ENCODE measurements at places on chromosomes 11 and 22.
A peak's percentile ranks its signal among the peaks of the same experiment; 100 is the strongest.

GRCh38 chr11:78567209-78567608, 7.5 kb downstream of the NARS2 start:
- DNase-seq, result no peak

- peak; percentile 32 for DNase-seq
These were observed 2.1 kb downstream of the LPXN start for GRCh38 chr11:58573451-58574104.

DNA sequence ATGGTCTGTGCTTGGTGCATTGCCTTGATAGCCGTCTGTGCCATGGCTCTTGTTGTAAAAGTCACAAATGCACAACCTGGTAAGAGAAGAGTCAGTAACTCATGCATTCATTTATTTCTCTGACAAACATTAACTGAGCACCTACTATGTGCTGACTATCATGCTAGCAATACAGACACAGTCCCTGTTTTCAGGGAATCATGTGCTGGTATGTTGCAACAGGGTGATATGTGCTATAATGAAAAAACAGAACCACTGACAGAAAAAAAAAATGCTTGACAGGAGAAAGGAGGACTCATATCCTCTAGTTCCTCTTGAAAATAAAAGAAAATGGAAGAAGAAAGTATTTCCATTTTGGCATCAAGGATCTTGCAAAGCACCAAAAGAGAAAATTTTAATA, 34.5 kb upstream of the RAPSN start:
- DNase-seq, result no peak

- DNase-seq, result no peak
These were observed 32.8 kb upstream of the PPARA start for GRCh38 chr22:46117206-46118199.

- no peak for DNase-seq
These were observed 67.7 kb upstream of the TOP3B start for GRCh38 chr22:22050141-22050775.

Data from T-helper 1 cell (primary cell).